ENCODE measurements at places on chromosomes 12 and 14.

DNA sequence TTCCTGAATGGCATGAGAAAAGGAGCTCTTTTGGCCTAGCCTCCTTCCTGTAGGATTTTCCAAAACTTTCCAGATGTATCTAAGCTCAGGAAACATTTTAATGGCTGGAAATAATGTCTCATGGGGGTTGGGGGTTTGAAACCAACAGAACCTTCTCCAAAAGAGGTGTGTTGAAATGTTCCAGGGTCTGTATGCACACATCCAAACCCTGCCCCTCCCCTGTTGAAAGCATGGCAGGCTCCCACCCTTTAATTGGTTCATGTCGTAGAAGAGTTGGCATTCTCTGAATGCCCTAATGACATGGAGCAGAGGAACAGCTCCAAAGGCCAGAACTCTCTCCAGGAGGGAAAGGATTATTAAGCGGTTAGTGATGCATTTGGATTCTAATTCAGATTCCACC is 353.2 kb downstream of the ZFP36L1 start:
- no peak for DNase-seq

DNA sequence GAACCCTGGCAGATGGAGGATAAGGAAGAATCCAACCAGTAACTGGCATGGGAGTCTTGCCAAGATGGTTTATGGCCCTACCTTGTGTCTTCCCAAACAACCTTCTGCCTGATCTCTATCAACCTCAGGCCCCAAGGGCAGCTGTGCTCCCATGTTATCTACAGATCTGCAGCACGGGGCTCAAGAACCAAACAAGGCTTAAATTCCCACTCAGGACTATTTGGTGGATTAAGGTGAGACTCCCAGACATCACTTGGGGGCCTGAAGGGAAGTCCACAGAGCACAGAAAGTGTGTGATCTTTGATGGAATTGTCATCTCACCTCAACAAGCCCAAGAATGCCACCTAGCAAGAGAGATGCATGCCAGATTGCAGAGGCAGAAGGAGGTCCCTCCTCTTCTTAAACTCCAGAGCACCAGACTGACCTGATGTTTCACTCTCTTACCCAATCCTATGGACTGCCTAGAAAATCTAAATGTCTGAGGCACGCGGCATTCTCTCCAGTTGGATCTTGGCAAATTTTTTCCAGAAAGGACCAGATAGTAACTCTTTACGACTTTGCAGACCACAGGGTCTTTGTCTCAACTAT is 759.5 kb upstream of the TBX3 start:
- DNase-seq: no peak

- no peak for DNase-seq
Observed at GRCh38 chr12:117284140-117284539, 77.3 kb downstream of the NOS1 start.

- peak; percentile 14 for DNase-seq
Observed at GRCh38 chr12:56634242-56634836, 4.2 kb upstream of the BAZ2A start.

- DNase-seq: no peak
Observed at GRCh38 chr14:103000291-103000921, 56.9 kb downstream of the CDC42BPB start.

- no peak for DNase-seq
Observed at GRCh38 chr12:113819495-113819894, 146.6 kb downstream of the RBM19 start.

Data from T-helper 17 cell (primary cell).